Stimulated activated CD4-positive, alpha-beta T cell treated with anti-CD3 and anti-CD28 coated beads, TNF-alpha, amount 100 ng/mL, for 1 hour (primary cell): ENCODE measurements at places on chromosomes 7 and 10.

DNA sequence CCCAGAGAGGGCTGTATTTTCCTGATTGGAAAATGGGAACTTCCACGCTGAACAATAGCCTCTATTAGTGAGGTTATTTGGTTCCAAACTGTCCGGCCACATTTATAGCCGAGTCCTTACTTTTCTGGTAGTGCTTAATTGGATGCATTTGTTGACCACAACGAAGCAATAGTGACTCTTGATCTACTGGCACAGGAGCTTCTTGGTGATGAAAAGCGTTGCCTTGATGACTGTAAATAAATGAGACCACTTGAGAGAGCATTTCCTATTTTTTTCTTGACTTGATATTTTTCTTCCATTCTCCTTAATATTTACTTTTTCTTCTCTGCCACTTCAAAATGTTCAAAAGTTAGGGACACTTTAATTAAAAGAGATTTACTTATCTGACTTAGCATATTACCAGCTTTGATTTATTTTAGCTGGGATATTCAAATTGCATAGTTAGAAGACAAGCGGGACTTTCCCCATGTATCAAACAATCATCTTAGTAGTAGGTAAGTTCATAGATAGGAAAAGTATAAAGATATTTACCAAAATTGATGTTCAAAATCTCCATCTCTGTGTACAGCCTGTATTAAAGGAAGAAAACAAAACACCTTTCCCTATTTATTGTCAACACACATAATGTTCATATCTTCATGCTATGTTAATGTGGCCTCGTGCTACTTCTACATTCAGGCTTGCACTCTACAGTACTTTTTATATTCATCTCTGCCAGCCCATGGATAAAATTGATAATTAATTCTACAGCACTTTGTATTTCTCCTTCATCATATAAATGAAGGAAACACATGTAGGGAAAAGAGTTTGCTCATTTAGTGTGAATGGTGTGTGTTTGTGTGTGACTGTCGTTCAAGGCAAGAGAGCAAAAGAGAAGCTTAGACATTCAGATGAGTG, 5.1 kb upstream of the SP8 start:
- DNase-seq: no peak

GRCh38 chr7:65325793-65326432, 47.7 kb upstream of the ZNF92 start:
- no peak for DNase-seq

- no peak for DNase-seq
These were observed 607 bp upstream of the GRB10 start for GRCh38 chr7:50783303-50783702.

- no peak for DNase-seq
These were observed 62.7 kb upstream of the STK17A start for GRCh38 chr7:43520201-43520600.

DNA sequence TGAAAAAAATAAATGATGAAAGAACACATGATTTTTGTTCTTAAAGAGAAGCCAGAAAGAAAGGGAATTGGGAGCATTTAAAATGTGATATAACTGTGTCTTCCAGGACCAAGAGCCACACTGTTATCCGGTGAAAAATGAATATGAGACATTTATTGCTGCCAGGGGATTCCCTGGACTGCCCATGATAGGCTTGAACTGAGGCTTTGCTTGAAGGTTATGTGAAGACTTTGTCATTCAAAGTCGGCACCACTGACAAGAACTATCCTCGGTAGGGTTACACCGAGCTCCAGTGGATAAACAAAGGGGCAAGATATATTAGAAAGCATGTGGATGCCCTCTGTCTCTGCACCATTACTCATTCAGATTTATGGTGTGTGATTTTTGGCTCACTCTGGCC, 125.4 kb upstream of the MINDY3 start:
- DNase-seq: no peak

DNA sequence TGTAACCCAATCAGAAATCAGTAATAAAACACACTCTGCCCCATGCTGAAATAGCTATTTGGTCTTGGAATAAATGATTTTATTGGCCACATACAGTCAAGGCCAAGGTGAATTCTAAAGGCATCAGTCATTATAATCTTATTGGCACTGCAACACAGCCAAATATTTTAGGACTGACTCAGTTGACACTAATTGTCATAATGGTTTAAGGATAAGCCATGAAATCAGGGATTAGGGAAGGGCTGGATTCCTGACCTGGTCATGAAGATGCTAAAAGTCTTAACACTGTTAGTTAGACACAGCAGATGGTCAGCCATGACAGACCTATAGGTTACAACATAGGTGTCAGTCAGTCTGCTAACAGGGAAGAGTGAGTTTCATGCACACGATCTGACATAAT, 330.3 kb upstream of the NPSR1 start:
- no peak for DNase-seq

GRCh38 chr10:131034451-131034850, 277.1 kb downstream of the TCERG1L start:
- no peak for DNase-seq

DNA sequence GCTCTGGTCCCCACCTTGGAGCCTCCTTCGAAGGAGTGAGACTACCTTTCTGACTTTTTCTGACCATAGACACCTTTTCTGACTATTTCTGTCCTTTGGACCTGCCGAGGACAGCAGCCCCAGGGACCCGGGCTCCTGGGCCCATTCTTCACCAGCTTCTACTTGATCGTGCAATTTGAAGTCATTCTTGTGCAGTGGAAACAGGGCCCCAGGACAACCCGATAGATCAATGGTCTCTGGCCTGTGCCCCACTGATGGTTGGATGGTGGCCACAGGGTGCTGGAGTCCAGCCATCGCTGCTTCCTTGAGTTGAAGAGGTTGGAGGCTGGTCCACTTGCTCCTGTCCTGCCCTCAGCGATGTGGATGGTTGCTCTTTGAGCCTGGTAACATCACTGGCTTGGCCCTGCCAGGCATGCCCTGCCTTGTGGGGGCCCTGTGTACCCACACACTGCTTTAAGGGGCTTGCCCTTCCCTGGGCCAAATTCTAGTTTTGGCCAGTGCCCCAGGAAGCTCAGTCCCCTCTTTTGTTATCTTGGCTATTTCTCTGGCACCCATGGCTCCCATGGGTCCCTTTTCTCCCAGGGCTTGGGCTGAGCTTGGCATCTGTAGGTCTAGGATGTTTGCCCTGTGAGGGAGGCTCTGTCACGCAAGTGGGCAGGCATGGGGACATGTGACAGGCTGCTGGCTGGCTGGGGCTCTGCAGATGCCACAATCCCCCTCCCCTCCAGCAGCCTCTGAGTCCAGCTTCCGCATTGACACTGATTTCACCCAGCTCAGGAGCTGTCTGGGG, 375.6 kb upstream of the NUPR2 start:
- no peak for DNase-seq

DNA sequence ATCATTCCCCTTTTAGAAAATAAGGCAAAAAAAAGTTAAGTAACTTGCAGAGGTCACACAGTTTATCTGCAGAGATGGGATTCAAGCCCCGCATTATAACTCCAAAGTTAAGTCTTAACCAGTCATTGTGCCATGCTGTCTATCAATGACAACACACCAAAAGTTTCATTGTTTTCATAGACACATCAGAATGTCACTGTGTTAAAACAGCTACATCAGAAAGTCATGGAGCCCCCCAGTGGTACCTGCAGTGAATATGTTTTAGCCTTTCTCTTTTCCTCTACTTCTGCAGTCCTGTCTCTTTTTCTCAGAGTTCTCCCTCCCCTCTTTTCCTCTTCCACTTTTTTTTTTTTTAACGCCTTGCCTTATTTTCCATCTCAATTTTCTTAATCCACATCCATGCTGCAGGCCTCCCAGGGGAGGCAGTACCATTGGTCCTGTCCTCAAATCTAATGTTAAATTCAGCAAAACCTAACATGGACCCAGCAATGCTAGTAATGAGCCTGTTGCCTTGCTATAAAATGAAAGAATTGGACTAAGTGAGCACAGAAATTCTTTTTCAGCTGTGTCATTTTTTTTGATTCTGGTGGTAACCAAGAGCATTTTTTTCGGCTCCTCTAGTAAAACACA, 3.8 kb upstream of the NRCAM start:
- no peak for DNase-seq

GRCh38 chr7:93551063-93551895, 23.2 kb downstream of the CALCR start:
- no peak for DNase-seq

DNA sequence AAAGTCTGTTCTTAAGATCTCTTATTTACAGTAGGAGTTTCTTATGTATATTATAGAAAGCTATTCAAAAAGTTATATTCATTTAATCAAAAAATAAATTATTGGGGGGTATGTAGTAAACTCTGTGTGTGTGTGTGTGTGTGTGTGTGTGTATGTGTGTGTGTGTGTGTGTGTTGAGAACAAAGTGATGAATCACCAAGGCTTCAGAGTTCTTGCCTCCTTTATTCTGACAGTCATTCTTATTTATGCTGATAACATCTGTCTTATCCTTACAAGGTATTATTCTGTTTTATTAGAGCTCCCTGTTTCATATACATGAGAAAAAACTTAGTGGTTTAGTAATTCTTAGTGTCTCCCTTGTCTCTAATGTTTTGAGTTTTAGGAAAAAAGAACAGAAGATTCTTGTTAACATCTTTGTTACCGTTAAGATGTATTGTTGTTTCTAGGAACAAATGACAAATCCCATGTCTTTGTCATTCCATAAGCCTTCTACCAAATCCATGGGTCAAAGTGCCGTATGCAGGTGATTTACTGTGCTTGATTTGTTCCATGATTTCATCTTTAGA, 424.0 kb downstream of the EXOC4 start:
- DNase-seq: no peak

DNA sequence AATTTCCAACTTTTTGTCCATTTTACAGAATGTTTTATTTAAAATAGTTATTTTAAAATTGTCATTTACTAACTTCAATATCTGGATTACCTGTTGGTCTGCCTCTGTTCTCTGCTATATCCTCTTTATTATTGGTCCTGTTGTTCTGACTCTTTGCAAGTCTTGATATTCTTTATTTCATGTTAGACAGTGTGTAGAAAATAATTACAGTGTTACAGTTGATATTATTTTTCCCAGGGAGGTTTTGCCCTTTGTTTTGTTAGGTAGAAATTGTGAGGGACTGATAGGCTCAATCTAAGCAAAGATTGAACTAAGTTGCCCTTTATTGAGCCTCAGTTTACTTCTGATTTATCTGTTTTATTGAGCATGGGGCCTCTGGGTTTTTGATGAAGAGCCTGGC, 49.4 kb upstream of the CADPS2 start:
- DNase-seq: no peak

GRCh38 chr10:1539216-1539615, 198.1 kb downstream of the ADARB2 start:
- DNase-seq: no peak

DNA sequence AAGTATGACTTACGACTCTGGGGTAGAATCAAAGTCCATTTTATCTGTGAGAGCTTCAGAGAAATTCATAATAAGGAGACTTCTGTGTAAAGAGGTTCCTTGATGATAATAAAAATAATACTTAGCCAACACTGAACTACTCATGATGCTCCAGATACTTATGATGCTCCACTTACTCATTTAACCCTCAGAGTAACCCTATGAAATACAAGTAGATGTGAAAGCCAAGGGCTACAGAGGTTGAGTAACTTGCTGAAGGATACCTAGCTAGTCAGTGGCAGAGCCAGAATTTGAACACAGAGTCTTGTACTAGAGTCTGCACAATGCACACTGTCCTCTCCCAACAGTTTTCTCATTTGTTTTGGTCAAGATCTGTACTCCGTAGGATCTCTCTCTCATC, 89.5 kb downstream of the HECW1 start:
- DNase-seq: no peak

DNA sequence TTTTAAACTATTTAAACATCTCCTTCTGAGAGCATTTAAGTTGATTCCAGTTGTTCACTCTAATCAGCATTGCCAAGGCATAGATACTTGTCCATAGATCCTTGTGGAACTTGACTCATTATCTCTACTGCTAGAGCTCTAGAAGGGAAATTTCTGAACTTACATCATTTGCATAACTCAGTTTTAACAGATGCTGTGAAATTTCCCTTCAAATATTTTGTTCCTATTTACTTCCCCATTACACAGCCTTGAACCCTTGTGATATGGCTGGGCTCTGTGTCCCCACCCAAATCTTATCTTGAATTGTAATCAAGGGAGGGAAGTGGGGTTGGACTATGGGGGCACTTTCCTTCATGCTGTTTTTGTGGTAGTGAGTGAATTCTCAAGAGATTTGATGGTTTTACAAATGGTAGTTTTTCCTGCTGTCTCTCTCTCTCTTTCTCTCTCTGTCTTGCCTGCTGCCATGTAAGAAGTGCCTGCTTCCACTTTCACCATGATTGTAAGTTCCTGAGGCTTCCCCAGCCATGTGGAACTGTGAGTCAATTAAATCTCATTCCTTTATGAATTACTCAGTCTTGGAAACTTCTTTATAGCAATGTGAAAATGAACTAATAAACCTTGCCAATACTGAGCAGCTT, 25.4 kb downstream of the INSIG1 start:
- no peak for DNase-seq
